Brain pericyte (primary cell): ENCODE measurements at places on chromosomes 16 and 17.

DNA sequence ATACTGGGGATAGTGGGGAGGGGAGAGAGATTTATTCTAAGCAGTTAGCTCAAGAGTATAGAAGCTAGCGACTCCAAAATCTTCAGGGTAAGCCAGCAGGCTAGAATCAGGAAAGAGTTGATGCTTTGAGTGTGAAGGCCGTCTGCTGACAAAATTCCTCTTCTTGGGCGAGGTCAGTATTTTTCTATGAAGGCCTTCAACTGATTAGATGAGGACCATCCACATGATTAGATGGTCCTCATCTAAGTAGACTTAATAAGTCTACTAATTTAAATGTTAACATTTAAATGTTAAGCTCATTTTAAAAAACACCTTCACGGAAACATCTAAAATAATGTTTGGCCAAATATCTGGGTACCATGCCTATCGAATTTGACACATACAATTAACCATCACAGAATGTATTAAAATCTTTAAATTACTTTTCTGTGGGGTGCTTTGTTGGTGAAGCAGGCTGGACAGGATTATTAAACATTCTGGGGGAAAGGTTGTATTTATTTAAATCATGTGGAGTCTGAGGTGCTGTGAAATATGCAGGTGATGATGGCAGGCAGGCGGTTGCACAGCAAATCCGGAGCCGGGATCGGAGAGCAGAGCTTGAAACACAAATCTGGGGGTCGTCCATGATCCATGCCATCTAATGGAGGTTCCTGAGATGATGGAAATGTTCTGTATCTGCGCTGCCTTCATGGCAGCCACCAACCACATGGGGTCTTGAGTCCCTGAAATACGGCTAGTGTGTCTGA, 49.8 kb upstream of the ADORA2B start:
- no peak for DNase-seq

- no peak for DNase-seq
These were observed 39.0 kb downstream of the SLC6A4 start for GRCh38 chr17:30196504-30196903.

GRCh38 chr17:72456075-72456474, 335.3 kb downstream of the SOX9 start:
- no peak for DNase-seq

DNA sequence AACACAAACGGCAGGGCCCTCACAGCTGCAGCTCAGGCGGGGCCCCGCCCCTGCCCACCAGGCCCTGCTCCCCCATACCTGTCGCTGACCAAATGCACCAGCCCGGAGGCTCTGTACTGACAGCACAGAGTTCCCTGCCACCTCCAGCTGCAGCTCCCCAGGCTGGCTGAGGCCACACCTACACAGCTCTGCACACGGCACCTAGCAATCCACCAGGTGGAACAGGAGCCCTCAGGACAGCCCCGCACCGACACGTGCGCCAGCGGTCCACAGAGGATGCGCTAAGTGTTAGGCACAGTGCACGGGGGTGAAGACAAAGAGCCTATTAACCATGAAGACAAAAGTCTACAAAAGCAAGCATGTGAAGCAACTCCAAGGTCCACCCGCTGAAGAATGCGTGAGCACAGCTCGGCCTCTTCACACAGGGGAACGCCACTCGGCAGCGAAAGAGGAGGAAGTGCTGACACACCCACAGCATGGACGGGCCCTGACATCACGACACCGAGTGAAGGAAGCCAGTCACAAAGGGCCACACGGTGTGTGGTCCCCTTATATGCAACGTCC, 5.4 kb downstream of the ZCCHC14 start:
- DNase-seq = no peak

DNA sequence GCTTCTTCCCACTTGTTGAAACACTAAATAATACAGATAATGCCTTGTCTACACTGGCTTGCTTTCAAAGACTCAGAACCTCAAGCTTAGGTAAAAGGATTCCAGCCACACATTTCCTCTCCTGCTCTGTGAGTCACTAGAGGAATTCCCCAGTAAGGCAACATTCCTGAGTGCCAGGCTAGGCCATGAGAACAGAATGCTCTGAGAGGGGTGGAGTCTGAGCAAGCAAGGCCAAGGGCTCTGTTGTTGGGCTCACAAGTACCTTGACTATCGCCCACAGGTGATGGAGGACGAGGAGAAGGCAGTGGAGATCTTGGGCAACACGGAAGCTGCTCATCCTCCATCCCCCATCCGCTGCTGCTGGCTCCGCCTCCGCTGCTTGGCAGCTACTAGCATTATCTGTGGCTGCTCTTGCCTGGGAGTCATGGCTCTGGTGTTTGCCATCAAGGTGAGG, 6.7 kb upstream of the PHKG2 start:
- DNase-seq = no peak

DNA sequence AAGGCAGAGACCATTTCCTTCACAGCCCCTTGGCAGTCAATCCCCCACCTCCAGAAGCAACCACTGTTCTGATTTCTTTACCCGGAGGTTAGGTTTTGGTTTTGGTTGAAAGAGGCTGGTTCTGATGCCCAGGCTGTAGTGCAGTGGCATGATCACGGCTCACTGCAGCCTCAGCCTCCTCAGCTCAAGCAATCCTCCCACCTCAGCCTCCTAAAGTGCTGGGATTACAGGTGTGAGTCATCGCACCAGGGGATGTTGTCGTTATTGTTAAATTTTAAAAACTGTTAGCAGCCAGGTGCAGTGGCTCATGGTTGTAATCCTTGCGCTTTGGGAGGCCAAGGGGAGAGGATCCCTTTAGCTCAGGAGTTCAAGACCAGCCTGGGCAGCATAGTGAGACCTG, 3.0 kb upstream of the CTRB2 start:
- no peak for DNase-seq

DNA sequence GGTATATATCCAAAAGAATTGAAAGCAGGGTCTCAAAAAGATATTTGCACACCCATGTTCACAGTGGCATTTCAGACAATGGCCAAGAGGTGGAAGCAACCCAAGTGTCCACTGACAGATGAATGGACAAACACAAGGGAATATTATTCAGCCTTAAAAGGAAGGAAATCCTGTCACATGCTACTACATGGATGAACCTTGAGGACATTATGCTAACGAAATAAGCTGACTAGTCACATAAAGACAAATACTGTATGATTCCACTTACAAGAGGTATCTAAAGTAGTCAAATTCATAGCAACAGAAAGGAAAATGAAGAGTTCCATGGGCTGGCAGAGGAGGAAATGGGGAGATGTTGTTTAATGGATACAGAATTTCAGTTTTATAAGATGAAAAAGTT, 41.4 kb downstream of the TEX2 start:
- DNase-seq = no peak

DNA sequence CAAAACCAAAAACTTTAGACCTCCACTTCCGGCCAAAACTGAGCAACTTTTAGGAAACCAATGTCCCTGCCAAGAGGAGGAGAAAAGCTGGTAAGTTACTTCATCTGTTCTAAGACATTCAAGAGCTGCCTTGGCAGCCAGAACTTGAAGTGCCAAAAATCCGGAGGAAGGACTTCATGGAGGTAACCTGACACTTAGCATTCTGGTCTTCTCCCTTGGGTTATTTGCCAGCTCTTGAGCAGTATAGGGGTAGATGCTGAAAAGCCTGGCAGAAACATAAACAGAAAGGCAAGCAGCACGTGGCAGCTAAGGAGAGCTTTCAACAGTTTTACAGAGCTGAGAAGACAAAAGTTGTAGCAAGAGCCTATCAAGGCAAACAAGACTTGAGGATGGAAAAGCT, 53.2 kb downstream of the CDYL2 start:
- DNase-seq = no peak

- no peak for DNase-seq
These were observed 30.6 kb downstream of the CDRT15 start for GRCh38 chr17:14205992-14206461.

- DNase-seq = no peak
These were observed 58.2 kb downstream of the CDYL2 start for GRCh38 chr16:80746231-80746630.

- DNase-seq = no peak
These were observed 550 bp upstream of the RNF213 start for GRCh38 chr17:80260069-80260535.

GRCh38 chr17:37107406-37108083, 158.8 kb downstream of the AATF start:
- DNase-seq = no peak

GRCh38 chr17:79573196-79573896, 37.5 kb downstream of the RBFOX3 start:
- DNase-seq = no peak

DNA sequence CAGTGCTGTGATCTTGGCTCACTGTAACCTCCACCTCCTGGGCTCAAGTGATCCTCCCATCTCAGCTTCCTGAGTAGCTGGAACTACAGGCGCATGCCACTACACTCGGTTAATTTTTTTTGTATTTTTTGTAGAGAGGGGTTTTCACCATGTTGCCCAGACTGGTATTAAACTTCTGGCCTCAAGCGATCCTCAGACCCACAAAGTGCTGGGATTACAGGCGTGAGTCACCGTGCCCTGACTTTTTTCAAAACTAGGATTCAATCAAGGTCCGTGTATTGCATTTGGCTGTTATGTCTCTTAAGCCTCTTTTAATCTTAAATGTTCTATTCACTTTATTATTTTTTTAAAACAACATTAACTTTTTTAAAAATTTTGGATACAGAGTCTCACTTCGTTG, 4.3 kb upstream of the CCL22 start:
- no peak for DNase-seq

GRCh38 chr17:75557852-75558665, 29.5 kb upstream of the MYO15B start:
- no peak for DNase-seq

- DNase-seq = no peak
These were observed 44.3 kb upstream of the CACNG5 start for GRCh38 chr17:66790501-66791061.

GRCh38 chr16:83912519-83913244, 13.8 kb downstream of the MLYCD start:
- DNase-seq = no peak

DNA sequence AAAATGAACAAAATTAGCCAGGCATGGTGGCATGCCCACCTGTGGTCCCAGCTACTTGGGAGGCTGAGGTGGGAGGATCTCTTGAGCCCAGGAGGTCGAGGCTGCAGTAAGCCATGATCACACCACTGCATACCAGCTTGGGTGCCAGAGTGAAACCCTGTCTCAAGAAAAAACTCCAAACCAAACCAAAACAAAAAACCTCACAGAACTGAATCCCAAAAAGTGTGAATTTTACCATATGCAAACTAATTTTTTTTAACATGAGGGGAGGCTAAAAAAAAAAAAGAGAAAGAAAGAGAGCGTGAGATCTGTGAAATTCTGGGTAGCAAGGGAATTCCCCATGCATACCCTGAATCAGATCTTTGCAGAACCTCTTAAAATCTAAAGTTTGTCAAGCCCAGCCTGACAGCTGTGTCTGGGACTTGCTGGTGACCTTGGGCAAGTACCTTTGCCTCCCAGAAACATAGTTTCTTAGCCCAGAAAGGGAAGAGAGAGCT, 17.1 kb upstream of the CDH1 start:
- DNase-seq = no peak

- no peak for DNase-seq
These were observed 596 bp downstream of the UNKL start for GRCh38 chr16:1413684-1414531.

DNA sequence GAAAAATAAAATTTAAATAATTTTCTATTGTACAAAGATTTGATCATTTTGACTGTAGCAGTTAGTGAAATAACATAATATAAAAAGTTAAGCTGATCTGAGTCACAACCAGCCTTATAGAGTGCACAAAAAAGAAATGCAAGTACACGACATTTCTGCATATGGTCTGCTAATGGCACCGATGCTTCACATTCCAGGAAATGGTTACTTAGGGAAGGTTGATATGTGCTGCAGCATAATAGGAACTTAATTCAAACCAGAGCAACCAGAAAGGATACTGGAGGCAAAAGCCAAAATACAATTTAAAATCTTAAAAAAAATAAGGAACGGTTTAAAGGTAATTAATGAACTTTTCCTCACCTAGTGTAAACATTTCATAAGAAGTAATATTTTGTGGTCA, 10.0 kb upstream of the CFDP1 start:
- DNase-seq = no peak

DNA sequence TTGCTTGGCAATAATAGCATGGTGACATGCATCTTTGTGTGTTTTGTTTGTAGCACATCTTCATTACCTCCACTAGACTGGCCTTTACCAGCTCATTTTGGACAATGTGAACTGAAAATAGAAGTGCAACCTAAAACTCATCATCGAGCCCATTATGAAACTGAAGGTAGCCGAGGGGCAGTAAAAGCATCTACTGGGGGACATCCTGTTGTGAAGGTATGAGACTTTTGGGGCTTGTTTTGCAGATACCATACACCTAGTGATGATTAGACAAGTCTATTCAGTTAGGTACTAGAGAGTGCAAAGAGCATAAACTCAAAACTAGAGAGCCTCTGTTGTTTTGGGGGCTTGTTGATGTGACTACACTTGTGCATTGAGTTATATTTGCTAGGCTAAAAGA, 41.2 kb downstream of the NFATC3 start:
- DNase-seq = no peak

DNA sequence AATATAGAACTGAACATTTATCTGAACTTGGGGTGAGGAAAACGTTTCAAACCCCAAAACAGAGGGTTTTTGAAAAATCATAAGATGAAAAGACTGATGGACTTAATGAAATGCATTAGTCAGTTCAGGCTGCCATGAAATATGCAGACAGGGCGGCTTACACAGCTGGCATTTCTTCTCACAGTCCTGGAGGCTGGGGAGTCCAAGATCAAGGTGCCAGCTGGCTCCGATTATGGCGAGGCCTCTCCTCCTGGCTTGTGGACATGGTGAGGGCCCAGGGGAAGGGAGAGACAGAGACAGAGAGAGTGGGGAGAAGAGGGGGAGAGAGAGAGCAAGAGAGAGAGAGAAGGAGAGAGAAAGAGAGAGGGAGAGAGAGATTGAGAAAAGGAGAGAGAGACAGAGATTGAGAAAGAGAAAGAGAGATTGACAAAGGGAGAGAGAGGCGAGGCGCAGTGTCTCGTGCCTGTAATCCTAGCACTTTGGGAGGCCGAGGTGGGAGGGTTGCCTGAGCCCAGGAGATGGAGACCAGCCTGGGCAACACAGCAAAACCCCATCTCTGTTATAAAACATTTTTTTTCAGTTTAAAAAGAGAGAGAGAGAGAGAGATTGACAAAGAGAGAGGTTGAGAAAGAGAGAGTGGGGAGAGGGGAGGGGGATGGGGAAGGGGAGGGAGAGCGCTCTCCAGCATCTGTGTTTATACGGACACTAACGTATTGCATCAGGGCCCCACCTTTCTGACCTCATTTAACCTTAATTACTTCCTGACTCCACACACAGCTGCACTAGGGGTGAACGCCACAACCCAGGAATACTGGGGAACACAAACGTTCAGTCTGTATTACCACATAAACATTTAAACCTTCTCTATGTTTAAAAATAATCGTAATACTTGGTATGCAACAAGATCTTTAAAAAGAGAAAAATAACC, 24.6 kb upstream of the RPH3AL start:
- no peak for DNase-seq

GRCh38 chr17:77143306-77143705, 2.5 kb downstream of the SEC14L1 start:
- no peak for DNase-seq

GRCh38 chr17:50564916-50565315, 4.4 kb downstream of the CACNA1G start:
- DNase-seq = no peak

- peak; percentile 94 for DNase-seq
These were observed 2.8 kb downstream of the KDM6B start for GRCh38 chr17:7836596-7837407.
